ENCODE measurements at places on chromosomes 3 and 15.

- DNase-seq = no peak
Measured at GRCh38 chr3:134860141-134860540, 65.1 kb downstream of the EPHB1 start.

- peak; percentile 33 for DNase-seq
Measured at GRCh38 chr3:141876891-141877621, 613 bp downstream of the ATP1B3 start.

- DNase-seq = no peak
Measured at GRCh38 chr15:37900326-37901221, 33.9 kb upstream of the TMCO5A start.

DNA sequence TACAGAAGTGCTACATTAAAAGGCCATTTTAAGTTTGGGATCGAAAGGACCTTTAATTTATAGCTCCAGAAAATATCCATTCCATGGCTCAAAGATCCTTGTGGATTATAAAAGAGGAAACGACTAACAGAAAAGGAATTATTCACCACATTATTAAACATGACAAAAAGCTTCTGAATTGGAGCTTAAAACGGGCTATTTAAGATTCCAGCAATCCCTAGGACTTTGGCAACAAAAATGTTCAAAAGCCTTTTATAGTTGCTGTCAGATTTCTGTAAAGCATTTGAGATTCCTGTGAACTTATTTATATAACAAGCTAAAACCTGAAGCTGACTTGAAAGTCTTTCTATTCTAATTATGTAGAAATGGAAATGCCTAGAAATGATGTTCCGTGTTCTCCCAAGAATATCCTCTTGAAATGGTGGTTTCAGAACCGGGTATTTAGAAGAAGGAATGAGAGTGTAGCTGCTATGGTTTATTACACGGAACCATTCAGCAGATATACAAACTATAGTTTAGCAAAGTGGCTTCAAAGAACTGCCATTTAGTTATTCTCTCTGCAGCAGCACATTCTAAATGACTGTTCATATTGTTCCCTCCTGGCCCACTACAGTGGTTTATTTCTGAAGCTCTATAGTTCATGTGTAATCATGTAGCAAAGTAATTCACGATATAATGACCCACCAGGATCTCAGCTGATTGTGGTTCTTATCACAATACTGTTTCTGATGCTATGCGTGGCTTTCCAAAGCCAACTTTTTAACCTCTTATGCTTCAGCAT is 961.7 kb downstream of the FHIT start:
- DNase-seq = no peak

DNA sequence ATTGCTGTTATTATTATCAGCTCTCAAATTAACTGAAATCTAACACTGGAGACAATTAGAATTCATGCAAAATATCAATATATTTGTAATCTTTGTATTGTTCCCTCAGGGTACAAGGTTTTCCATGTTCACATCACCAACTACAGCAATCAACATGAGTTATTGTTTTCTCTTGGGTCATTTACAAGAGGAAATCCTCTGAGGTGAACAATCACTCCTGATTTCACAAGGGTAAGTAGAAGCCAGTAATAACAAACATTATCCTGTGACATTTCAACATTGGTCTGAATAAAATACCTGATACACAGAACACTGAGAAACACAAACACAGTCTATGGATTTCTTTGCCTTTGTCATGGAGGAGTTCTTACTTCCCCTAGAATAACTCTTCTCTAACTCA is 174.0 kb downstream of the SUCNR1 start:
- no peak for DNase-seq

DNA sequence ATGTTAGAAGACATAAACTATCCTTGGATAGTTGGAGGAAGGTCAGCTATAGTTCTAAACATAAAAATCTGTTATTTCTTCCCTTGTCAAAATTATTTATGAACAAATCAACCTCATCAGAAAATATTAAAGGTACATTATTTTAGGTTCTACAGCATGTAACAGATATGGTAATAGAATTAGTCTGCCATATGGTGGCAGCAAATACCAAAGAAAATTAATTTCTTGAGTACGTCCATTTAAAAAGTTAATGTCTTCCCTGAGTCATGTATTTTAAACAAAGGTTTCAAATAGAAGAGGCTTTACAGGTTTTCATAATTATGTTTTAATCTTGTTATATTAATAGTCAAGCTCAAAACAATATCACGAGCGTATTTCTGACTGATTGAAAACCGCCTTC is 17.9 kb upstream of the ANKRD28 start:
- DNase-seq = no peak

DNA sequence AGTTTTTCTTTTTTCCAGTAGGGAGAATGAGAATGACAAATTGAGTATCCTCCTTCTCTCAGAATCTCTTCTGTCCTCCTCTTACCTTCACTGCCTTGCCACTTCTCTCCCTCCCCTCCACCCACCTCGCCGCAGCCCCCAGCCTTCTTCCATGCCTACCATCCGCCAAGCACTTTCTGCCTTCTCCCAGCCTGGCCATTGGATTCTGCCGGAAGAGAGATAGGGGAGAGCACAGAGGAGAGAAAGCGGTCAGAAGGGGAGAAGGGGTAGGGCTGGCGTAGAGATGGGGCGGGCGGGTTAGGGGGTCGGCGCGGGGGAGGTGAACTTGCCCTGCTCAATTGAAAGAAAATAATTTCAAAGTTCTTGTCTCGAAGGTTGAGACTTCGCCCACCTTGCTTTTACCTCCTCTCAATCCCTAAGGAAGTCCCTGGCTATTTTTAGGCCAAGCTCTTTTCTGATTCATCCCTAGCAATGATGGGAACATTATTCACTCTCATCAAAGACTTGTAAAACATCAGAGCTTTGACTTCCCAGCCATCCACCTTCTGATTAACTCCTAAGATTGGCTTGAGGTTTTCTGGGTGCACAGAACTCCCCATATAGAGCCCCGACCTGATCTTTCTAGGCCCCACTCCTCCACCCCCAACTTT is 811 bp downstream of the C3orf52 start:
- DNase-seq = no peak

DNA sequence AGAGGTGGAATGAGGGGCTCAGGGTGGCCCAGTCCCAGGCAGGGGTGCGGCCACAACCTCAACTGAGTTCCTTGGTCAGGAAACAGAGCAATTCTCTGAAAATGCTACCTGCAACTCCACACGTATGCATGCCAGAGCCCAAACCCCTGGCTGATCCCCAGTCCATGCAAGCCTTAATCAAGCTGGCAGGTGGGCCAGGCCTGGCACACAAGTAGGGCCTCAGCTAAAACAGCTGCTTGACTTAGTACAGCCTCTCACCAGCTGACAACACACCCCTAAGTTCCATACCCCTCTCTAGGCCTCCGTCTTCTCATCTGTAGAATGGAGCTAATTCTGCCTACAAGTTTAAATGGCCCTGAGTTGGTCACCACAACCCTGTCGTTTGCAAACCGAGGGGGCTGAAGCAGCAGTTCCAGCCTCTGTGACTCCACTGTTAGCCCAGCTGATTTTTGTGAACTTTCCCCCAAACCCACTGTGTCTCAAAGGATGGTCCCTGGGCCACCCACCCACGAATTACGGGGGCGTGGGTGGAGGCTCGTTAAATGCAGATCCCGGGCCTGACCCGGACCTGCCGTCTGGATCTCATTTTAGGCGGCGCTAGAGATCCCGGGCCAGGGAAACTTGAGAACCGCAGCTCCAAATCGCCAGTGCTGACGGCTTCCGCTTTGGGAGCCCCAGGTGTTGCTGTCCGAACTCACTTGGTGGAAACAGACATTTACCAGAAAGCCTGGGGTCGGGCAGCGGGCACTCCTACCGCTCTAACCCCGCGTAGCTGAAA is 927 bp downstream of the CHDH start:
- DNase-seq = no peak

- no peak for DNase-seq
Measured at GRCh38 chr3:155158346-155159037, 78.4 kb downstream of the MME start.

- DNase-seq = no peak
Measured at GRCh38 chr3:58711871-58712270, 45.3 kb upstream of the FAM3D start.

DNA sequence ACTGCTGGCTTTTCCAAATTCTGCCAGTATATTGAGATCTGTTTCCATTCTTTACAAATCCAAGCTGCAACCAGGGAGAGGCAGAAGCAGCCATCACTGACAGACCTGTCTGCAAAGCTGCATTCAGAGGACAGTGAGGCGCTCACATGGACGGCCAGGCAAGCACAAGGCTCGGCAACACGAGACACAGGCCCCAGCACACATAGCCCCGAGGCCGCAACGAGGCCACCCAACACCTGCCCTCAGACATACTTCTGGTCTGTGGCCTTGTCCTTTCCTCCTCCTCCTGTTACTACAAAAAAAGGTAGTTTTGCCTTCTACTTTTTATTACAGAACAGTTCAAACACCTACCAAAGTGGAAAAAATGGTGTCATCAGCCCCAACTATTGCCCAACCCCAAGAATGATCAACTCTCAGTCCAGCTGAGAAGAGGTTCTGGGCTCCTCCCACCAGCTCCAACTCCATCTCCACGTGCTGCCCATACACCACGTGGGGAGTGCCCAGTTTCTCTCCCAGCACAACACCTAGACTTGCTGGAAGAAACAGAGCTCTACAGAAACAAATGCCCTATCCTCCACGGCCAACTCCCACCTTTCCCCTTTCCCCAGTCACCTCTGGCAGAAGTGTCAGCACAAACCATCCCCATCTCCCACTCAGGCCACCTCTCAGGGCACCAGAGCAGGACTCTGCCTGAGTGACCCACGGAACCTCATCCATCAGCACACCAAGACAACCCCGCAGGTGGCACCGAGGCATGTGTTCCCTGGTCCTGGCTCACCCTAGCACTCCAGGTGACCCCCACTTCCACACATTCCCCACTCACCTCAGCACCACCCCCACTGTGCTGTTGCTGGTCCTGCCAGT is 7.4 kb downstream of the ZXDC start:
- DNase-seq = no peak

DNA sequence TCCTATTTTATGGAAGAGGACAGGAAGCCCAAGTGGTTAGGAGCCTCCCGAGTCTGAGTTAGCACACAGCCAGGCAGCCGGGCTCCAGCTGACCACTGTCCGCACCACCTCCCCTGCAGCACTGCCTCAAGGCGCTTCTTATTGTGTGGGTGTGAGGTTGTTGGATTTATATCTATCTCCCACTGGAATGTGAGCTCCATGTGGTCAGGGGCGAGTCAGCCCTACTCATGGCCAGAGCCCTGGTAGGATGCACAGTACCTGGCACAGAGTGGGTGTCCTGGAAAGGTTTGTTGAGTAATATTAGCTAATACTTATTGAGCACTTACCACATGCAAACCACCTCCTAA is 9.7 kb upstream of the FBLN2 start:
- DNase-seq = no peak

DNA sequence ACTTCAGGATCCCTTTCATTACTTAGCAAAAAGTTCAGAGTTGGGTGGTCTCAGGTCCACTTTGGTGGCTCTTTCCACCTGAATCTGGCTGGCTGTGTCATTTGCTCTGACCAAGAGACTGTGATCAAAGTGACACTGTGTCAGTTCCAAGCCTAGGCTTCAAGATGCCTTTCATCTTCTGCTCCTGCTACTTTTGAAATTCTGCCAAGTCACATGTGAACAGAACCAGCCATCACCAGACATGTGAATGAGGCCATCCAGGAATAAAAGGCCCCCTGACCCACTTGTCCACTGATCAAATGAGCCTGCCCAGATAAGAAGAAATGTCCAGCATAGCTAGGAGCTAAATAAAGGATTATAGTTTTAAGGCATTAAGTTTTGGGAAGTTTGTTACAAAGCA is 132.2 kb downstream of the OSBPL10 start:
- no peak for DNase-seq

- no peak for DNase-seq
Measured at GRCh38 chr3:181696626-181697230, 15.0 kb upstream of the SOX2 start.

DNA sequence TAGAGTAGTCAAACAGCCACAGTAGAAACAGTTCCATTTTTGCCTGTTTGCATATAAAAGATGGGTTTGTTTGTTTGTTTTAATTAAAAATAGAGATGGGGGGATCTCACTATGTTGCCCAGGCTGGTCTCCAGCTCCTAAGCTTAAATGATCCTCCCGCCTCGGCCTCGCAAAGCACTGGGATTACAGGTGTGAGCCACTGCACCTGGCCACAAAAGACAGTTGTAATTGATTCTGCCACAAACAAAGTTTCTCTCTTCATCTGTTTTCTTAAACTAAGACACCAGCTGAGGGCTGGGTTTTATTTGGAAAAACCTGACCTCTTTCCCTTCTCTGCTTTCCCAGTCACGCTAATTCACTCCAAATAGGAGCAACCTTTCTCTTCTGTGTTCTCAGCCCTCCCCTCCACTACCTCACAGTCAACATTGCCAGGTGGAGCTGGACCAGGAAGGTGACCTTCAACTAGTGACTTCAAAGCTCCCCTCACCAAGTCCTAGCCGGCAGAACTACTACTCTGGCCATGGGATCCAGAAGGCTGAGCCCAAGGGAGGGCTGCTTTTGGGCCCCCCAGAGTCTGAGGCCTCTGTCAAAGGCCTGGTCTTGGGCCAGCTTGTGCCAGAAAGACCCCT is 1.5 kb upstream of the IDH2 start:
- no peak for DNase-seq

DNA sequence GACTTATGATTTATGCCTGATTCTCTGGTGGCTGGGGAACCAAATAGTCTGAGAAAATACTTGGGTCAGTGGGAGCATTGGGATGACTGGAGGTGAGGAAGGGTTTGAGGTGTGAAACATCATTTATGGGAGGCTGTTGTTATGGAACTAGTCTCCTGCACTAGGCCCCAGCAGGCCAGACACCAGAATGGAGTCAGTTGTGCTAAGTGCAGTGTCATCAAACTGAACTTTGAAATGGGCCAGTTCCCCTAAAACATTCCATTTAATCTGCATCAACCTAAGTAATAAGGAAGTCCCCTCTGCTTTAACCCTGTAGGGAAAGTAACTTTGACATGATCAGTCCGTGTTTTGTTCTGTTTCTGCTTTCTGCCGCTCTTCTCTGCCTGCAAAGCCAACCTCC is 44.9 kb upstream of the KLHL25 start:
- DNase-seq = no peak

DNA sequence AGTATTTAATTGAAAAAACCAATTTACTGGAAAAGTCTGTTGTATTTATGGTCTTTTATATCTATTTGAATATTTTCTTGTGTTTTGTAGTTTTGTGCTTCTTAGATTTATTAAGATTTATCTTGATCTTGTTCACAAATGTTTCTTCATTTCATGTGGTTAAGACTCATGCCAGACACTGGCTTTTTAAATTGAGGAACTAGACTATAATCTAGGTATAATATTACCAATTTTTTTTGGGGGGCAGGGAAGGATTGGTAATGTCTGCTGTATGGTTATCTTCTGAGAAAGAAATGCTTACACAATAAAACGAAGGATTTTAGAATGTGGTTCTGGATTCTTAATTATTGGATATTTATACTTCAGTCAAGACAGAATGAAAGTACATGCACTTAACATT is 24.9 kb downstream of the AP4E1 start:
- DNase-seq = no peak

DNA sequence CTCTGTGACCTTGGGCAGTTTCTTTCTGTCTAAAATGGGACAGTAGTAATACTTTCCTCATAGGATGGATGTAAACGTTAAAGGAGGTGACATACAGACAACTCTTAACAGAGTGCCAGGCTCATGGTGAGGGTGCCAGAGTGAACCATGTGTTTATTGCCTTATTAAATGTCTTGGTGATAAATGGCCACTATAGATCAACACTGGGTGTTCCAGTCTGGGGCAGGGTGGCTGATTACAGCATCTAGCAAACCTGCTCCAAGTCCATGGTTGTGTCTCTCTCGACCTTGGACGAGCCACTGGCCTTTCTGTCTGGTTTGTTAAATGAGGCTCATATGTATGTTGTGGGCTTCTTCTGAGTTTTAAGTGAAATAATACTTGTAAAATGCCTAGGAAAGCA is 75.1 kb downstream of the TRAK1 start:
- no peak for DNase-seq

GRCh38 chr3:16897254-16897926 is 12.6 kb downstream of the PLCL2 start:
- DNase-seq = no peak

All from effector memory CD4-positive, alpha-beta T cell (primary cell).